ENCODE measurements at places on chromosomes 1 and 21.

- no peak for DNase-seq
These were observed 10.5 kb upstream of the OR2W3 start for GRCh38 chr1:247884797-247885413.

- DNase-seq: no peak
These were observed 98.0 kb upstream of the RALGPS2 start for GRCh38 chr1:178627037-178627436.

DNA sequence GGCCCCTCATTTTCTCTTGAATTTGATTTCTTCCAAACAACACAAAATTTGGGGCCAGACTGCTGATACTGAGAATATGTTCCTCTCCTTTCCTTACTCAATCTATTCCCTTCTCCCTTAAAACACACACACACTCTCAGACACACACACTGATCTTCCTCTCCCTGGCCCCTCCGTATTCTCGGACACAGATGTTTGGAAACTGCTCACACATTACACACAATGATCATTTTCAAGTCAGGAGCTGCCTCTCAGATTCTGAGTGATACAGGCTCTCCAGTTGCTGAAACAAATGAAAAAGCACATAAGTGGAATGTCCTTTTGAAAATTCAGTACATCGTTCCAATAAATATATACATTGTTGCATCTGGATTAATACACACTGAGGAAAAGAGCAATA is 161.3 kb downstream of the CLEC20A start:
- DNase-seq: no peak

DNA sequence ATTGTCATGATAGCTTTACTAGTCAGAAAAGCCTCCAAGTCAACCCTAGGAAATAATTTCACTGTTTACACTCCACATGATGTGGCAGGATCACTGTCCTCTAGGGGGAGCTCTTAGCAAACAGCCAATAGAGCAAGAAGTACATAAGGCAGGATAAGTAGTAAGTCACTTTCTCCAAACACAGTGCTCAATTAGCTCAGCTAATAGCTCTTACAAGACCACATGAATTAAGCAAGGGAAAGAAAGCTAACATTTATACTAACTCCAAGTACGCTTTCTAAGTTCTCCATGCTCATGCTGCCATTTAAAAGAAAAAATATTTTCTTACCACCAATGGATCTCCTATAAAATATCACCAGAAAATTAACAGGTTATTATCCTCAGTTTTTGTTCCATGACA is 66.9 kb upstream of the LRIF1 start:
- DNase-seq: no peak

GRCh38 chr1:35768350-35769187 is 1.2 kb downstream of the CLSPN start:
- DNase-seq: no peak

- no peak for DNase-seq
These were observed 6.0 kb upstream of the NLRP3 start for GRCh38 chr1:247409869-247410544.

DNA sequence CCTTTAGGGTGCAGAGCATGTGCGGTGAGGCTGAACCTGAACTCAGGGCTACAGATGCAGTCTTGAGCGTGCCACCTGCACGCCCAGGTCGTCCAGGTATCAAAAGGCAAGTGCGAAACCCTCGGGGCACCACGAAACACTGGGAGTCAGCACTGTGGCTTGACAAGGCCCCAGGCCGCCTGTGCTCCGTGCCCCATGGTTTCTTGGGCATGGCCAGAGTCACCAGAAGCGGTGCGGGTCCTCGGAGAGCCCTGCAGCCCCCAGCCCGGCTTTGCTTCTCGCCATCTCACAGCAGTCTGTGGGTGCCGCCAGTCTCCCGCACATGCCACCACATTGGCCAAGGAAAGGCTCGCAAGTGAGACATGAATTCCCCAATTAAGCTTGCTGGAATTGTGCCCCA is 117.3 kb downstream of the PGBD5 start:
- DNase-seq: no peak

GRCh38 chr1:91687452-91687851 is 186.8 kb downstream of the CDC7 start:
- DNase-seq: no peak

- no peak for DNase-seq
These were observed 261.4 kb upstream of the C1orf174 start for GRCh38 chr1:4161366-4162006.

GRCh38 chr1:29243871-29244200 is 7.5 kb downstream of the PTPRU start:
- DNase-seq: no peak

DNA sequence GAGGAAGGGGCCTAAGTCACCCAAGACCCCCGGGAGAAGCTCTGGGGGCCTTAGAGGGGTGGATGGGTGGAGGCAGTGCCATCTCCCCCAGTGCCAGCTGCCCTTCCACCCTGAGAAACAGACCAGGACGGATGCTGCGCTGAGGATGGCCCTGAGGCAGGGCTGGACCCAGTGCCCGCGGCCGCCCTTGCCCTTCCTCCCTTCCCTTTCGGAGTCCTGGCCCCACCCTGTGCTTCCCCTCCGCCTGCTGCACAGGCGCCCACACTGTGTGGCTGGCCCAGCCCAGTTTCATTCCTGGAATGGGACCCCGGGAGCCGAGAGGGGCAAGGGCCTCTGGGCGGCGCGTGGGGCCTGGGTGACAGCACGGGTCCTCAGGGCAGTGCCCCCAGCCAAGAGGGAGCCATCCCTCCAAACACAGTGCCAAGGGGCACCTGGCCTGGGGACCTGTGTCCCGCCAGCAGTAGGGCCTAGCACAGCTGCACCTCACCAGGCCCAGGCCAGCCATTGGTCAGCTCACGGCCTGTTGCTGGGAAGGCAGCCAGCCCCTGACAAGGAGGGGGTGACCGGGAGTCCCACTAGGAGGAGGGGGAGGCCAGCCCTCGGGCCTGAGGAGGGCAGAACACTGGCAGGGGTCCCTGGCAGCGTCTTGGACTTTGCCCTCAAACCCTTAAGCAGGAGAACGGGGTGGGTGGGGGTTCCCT is 13.4 kb upstream of the SKI start:
- no peak for DNase-seq

GRCh38 chr1:11256299-11256698 is 6.1 kb downstream of the MTOR start:
- DNase-seq: no peak

GRCh38 chr21:39346206-39346605 is 2.7 kb downstream of the HMGN1 start:
- DNase-seq: no peak

- no peak for DNase-seq
These were observed 25.9 kb upstream of the CD84 start for GRCh38 chr1:160605205-160605604.

DNA sequence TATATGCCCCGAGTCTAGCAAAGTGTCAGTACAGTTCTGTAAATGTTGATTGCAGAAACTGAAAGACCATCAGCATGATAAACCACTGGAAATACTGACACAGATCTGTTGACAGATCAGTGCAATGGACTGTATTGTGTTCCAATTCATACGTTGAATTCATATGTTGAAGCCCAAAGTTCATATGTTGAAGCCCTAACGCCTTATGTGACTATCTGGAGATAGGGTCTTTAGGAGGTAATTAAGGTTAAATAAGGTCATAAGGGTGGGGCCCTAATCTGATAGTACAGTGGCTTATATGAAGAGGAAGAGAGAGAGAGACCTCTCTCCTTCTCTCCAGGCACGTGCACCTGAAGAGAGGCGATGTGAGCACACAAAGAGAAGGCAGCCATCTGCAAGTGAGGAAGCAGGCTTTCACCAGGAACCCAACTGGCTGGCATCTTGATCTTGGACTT is 144.7 kb downstream of the MRPL39 start:
- DNase-seq: no peak

DNA sequence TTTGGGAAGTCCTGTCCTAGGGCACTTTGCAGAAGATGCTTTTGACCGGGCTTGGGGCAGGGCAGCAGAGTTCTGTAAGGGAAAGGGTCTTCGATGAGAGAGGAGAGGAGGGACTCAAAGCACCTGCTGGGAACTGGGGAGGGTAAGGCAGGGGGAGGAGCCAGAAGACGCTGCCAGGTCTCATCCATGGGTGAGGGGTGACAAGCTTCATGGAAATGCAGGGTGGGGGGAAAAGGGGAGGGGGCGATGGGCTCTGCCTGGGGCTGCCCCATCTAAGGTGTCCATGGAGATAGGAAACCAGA is 20.9 kb upstream of the C2CD2 start:
- no peak for DNase-seq

DNA sequence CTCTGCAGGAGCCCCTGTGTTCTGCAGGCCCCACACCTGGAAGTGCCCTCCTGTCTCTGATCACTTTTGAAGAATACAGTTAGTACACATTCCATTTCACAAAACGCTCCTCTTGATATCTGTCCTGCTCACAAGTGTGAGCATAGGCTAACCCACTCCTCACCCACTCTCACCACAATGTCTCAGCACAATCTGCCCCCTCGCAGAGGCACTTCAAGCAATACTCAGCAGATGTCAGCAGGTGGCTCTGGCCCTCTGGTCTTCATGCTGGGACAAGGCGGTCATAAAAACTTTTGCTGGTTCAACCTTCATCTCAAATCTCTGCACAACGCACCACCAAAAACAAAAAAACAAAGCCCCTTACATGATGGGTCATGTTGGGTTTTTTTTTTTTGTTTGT is 671.2 kb downstream of the MATN1 start:
- DNase-seq: no peak

- DNase-seq: no peak
These were observed 54.5 kb downstream of the COL6A1 start for GRCh38 chr21:46035809-46036695.

DNA sequence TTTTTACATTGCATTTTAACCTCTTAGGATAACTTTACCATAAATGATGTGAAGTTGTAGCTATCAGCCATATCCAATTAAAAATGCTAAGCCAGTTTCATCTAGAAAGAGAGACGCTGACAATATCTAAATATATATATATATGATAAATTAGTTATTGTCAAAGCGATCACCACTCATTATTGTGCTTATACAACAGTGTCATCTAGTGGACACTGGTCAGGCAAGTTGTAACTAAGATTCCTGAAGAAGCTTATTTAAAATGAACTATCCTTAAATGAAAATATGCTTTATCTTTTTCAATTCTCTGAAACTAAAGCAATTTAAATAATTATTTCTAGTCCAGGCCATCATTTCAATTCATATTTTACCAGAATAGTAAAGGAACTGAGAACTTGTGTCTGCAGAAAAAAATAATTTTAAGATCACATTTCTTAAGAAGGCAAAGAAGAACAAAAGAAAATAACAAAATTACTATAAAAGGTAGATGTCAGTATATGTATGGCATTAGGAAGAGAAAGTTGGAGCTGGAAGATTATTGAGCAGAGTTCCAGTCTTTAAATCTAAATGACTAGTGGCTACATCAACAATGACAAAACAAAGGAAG is 193.3 kb upstream of the SNX7 start:
- no peak for DNase-seq

GRCh38 chr1:21325731-21326387 is 35.6 kb upstream of the ECE1 start:
- no peak for DNase-seq

DNA sequence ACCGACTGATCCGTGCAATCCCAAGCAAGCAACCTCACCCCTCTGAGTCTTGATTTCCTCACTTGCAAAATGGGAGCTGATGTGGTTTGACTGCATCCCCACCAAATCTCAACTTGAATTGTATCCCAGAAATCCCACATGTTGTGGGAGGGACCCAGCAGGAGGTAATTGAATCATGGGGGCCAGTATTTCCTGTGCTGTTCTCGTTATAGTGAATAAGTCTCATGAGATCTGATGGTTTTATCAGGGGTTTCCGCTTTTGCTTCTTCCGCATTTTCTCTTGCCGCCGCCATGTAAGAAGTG is 58.4 kb downstream of the FHAD1 start:
- no peak for DNase-seq

GRCh38 chr1:3776231-3776961 is 3.8 kb downstream of the SMIM1 start:
- no peak for DNase-seq

DNA sequence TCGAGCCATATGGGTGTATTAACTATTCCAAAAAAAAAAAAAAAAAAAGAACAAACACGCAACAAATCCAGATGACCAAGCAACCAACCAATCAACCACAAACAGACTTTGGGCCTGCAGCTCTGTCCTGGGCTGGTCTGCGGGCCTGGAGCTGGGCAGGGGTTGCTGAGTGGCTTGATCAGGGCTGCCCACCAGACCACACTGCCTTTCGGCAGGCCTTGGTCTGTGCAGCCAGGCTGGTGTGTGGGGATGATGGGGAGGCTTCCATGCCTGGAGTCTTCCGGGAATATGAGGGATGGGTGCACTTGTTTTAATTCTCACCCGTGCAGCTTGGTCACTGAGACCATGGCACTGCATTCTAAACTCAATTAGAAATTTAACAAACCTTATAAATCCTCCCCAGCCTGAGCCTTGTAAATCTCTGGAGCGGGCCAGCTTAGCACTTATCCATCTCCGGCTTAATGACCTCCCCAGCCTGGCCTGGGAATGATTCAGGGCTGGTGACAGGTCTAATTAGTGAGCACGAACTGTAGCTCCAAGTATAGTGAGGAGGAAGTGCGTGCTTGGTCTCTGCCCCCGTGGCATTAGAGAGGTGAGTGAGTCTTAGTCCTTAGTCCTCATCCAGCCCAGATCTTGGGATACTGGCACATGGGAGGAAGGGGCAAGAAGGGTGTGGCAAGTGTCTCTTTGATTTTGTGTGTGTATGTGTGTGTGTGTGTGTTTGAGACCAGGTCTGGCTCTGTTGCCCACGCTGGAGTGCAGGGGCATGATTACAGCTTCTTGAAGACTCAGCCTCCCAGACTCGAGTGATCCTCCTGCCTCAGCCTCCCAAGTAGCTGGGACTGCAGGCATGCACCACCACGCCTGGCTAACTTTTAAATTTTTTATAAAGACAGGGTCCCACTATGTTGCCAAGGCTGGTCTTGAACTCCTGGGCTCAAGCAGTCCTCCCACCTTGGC is 74.6 kb upstream of the CSF3R start:
- no peak for DNase-seq

DNA sequence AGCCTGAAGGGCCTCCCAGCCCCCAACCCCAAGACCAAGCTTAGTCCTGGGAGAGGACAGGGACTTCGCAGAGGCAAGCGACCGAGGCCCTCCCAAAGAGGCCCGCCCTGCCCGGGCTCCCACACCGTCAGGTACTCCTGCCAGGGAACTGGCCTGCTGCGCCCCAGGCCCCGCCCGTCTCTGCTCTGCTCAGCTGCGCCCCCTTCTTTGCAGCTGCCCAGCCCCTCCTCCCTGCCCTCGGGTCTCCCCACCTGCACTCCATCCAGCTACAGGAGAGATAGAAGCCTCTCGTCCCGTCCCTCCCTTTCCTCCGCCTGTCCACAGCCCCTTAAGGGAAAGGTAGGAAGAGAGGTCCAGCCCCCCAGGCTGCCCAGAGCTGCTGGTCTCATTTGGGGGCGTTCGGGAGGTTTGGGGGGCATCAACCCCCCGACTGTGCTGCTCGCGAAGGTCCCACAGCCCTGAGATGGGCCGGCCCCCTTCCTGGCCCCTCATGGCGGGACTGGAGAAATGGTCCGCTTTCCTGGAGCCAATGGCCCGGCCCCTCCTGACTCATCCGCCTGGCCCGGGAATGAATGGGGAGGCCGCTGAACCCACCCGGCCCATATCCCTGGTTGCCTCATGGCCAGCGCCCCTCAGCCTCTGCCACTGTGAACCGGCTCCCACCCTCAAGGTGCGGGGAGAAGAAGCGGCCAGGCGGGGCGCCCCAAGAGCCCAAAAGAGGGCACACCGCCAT is 21.9 kb upstream of the ARF1 start:
- DNase-seq: no peak

Data from cortex of kidney (tissue), 1 donor.